NCI-H1092 treated with DMSO at 0.1 percent for 48 hours (cell line): ENCODE measurements at places on chromosomes 6 and 20.

GRCh38 chr6:50965495-50965894 is 146.8 kb downstream of the TFAP2B start:
- DNase-seq, result no peak

- no peak for DNase-seq
Measured at GRCh38 chr6:166076625-166077024, 91.0 kb downstream of the TBXT start.

GRCh38 chr20:9200620-9201019 is 131.7 kb downstream of the PLCB4 start:
- DNase-seq, result no peak

DNA sequence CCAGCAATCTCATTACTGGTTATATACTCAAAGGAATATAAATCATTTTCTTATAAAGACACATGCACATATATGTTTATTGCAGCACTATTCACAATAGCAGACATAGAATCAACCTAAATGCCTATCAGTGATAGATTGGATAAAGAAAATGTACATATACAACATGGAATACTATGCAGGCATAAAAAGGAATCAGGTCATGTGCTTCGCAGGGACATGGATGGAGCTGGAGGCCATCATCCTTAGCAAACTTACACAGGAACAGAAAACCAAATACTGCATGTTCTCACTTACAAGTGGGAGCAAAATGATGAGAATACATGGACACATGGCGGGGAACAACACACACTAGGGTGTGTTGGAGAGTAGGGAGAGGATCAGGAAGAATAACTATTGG is 58.1 kb upstream of the FBXO30 start:
- DNase-seq, result no peak

- DNase-seq, result no peak
Measured at GRCh38 chr6:50096296-50096695, 46.6 kb upstream of the DEFB112 start.

DNA sequence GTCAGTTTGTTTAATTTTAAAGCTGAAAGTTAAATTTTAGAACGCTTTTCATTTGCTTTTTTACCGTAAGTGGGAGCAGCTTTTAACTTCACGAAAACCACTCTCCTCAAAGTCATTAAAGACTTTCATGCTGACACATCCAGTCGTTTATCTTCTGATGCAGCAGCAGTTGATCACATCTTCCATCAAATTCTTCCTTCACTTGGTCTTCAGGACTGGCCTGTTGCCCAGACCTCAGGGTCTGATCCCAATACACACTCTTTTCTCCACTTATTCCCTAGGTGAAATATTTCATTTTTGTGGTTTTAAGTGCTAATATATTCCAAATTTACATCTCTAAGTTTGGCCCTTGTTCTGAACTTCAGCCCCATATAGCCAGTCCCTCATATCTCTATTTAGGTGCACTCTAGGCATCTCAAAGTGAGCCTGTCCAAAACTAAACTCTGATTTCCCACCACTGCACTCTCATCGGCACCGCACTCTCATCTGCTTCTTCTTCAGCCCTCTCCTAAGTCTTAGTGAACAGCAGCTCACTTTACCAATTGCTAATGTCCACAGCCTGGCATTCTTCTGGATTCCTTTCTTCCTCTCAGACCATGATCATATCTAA is 20.4 kb downstream of the AFDN start:
- DNase-seq, result no peak

GRCh38 chr20:57420571-57421252 is 29.5 kb downstream of the RBM38 start:
- no peak for DNase-seq

DNA sequence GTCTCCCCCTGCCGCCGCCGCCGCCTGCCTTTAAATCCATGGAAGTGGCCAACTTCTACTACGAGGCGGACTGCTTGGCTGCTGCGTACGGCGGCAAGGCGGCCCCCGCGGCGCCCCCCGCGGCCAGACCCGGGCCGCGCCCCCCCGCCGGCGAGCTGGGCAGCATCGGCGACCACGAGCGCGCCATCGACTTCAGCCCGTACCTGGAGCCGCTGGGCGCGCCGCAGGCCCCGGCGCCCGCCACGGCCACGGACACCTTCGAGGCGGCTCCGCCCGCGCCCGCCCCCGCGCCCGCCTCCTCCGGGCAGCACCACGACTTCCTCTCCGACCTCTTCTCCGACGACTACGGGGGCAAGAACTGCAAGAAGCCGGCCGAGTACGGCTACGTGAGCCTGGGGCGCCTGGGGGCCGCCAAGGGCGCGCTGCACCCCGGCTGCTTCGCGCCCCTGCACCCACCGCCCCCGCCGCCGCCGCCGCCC is 474 bp downstream of the CEBPB start:
- peak; percentile 28 for DNase-seq

- no peak for DNase-seq
Measured at GRCh38 chr20:10436053-10436699, 1.1 kb downstream of the SLX4IP start.

DNA sequence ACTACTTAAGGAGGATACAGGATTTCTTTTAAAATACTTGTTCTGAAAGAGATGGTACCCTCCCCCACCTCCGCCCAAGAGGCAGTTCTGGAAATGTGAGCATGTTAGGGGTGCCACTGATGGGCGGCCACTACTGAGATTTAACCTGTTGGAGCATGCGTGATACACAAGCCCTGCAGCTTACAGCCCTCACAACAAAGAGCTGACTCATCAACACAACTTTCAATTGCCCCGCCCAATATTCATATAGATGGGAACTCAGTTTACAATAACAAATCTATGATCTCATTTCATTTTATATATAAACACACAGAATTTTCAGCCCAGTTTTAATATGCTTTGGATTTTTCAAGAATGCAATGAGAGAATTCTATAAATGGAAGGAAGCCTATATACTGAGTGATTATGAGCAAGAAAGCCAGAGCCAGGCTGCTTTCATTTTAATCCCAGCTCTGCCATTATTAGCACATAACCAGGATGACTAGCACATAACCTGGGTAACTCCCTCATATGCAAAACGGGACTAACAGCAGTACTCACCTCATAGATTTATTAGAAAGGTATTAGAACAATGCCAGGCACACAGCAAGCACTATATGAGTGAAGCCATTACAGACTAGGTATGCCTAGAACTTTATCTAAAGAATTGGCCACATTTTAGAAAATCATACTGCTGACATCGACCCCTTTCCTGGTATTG is 45.6 kb upstream of the IPCEF1 start:
- no peak for DNase-seq

- no peak for DNase-seq
Measured at GRCh38 chr20:41960166-41960565, 342.0 kb upstream of the CHD6 start.

DNA sequence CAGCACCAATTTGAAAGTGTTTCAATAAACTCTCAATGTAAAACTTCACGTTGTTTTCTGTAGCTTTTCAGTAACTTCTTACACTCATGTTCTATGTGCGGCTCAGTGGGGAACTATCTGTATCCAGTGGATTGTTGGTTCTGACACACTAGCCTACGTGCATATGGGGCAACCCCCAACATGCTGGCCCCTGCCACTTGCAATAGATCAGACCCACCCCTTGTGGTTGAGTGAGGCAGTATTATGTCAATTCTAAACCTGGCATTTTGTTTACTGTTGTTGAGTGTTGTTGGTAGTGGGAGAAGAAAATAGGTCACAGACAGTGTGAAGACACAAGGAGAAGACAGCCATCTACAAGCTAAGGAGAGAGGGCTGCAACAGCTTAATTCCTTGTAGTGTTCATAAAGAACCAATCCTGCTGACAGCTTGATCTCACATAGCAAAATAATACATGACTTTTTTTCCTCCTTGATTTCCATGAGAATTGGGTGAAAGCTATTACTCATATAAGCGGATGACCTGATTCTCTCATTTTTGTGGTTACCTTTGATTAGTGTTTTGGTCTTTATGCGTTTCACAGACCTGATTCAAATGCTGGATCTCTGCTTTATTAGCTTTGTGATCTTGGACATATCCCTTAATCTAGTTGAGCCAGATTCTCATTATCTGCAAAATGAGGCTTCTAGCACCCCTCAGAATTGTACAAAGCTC is 320.4 kb downstream of the LAMA2 start:
- no peak for DNase-seq

DNA sequence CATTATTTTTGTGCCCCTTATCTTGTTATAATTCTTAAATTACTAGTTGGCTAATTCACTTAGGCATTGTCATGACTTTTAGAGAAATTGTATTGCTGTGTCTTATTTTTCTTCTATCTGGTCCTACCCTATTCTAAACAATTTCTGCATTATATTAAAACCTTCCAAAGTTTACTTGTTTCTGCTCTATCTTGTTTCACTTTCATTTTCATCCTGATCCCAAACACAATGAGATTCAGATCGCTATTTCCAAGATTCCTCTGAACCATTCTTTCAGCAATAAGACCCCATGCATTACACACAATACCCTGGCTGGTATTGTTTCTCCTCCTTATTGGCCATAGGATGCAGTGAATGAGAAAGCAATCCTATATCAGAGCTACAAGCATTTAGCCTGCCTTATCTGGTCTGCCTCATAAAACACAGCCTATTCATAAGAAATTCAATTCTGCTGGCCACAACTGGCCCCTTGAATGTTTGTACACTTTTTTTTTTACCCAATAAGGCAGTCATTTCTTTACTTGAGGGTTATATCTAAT is 69.9 kb upstream of the POU3F2 start:
- no peak for DNase-seq

- no peak for DNase-seq
Measured at GRCh38 chr20:4972506-4973251, 28.6 kb downstream of the SLC23A2 start.

DNA sequence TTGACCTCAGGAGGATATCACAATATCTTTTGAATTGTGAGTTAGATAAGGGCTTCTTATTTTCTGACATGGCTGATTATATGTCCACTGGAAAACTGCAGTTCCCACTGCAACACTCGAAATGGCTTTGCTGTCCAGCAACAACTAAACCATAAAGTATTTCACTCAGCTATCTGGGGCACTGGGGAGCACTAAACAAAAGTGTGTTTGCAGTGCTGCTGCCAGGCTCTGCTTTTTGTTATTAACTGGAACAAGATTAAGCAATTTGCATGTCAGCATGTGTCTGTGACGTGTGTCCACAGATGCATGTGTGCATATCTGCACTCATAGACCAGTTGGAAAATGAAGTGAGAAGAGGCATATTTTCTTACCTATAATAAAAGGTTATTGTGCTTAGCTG is 107.8 kb upstream of the CCN2 start:
- DNase-seq, result no peak

DNA sequence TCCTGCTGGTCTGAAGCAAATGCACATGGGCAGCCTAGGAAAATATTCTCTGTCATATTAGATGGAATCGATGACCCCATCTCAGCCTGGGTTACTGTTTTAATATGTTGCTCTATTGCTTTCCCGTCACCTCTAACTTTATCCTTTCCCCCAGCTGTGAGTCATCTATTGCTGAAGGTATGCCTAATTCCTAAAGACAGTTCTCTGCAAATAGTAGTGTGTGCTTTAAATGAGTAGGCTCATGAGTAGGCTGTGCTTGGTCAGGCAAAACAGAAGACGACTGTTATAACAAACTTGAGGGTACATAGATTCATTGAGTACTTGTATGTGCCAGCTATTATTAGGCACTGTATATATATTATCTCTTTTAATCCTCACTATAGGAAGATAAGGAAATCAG is 47.2 kb downstream of the CTNNBL1 start:
- DNase-seq, result no peak

GRCh38 chr6:13710552-13711323 is 897 bp downstream of the RANBP9 start:
- no peak for DNase-seq

GRCh38 chr6:52573295-52573694 is 3.6 kb downstream of the TRAM2 start:
- no peak for DNase-seq

DNA sequence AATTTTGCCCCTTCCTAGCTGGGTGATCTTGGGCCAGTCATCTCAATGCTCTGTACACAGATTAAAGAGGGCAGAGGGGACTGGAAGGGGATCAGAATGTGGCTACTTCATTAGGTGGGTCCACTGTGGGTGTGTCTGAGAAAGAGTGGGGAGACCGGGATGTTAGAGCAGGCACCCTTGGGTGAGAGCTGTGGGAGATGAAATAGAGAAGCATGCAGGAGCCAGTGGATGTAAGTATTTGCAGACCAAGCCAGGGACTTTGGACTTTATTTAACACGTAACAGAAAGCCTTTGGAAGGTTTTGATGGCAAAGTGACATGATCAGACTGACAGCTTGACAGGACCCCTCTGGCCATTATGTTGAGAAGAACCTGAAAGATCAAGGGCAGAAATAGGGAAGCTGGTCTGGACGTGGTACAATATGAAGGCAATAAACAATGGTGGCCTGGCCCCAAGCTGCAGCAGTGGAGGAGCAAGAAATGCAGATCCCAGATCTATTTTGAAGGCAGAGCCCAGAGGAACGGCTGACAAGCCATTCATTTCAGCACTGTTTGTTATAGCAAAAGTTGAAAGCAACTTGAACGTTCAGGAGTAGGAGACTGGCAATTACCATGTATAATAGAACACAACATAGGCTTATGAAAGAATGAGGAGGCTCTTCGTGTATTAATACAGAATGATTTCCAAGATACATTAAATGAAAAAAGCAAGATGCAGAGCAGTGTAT is 82.5 kb upstream of the ZNFX1 start:
- no peak for DNase-seq

- DNase-seq, result no peak
Measured at GRCh38 chr20:5178046-5178445, 51.2 kb downstream of the CDS2 start.

- no peak for DNase-seq
Measured at GRCh38 chr6:127634178-127634577, 57.2 kb downstream of the C6orf58 start.

DNA sequence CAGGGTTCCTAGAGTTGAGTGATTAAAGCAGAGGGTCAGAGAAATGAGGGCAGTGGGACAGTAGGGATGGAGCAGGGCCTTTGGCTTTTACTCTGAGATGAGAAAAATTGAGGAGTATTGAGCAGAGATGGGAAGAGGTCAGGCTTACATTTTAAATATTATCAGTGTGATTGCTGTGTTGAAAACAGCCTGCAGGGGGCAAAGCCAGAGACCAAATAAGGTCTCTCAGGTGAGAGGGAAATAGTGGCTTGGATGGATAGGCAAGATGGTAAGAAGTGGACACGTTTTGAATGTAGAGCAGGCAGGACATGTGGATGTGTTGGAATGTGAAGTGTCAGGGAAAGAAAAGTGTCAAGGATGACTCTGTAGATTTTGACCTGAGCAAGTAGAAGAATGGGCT is 105.0 kb upstream of the MAP3K7 start:
- DNase-seq, result no peak

GRCh38 chr6:25661129-25661779 is 9.2 kb downstream of the SCGN start:
- DNase-seq, result no peak
